ENCODE measurements at places on chromosomes 16 and 17. TPM values are rescaled to one million over a fixed set of nuclear protein-coding genes. Genes with fewer than 3 reads are reported as not detected.

DNA sequence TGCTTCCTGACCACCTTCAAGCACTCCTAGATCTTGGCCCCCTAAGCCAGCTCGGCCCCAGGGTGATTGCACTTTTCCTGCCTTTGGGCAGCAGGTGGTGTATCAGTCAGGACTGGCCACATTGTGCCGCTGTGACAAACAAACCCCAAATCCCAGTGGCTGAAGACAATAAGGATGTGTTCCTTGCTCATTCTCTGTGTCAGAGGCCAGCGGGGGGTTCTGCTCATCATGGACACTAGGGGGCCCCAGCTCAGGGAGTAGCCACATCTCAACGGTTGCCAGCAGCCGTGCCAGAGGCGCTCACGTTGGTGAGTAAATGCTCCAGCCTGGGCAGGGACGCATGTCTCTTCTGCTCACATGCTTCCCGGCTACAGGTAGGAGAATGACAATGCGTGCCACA is 60.4 kb downstream of the ZDHHC7 start:
- no peak for DNase-seq

DNA sequence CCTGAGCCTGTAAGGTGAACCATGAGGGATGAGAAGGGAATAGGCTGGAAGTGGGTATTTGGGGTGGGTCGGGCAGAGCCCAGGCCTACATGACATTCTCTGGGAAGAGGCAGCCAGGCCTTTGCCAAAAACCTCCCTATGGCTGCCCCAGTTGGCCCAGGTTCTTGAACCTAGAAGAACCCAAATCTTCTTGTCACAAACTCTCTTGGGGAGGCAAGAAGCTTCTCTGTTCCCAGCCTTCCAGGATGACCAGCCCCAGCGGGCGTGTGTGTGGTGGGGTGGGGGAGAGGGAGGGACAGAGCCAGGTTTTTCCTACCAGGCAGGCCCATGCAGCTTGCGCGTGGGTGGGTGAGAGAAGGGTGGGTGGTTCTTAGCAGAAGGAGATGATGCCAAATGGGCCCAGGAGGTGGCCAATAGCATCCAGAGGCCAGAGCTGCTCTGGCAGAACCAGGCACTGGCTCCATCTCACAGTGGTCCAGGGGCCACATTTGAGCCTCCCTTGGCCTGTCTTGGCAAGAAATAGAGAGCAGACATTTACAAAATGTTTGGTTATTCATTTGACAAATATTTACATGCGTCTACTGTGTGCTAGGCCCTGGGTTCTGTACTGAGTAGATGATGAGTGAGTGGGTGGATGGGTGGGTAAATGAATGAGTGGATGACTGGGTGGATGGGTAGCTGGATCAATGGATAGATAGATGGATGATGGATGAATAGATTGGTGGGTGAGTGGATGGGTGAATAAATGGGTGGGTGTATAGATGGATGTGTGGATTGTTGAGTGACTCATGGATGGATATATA is 44.3 kb upstream of the PLCG2 start:
- DNase-seq, result no peak

DNA sequence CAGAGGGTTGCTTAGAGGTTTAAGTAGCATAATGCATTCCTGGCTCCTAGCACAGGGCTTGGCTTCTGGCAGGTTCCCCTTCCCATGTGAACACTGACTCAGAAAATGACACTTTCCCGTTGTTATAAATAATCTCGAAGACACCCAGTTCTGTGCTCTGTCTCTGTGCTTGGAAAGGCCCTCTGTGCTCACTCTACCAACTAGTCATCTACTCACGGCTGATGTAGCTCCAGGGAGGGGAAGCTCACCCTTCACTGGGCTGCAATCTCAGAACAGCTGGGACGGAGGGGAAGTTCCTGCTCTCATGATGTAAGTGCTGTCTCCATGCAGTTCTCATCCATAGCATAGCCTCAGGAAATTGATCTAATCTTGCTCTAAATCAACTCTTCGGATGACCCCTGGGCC is 230.5 kb upstream of the ASIC2 start:
- DNase-seq, result no peak

GRCh38 chr17:45437465-45438283 is 5.0 kb upstream of the ARHGAP27 start:
- no peak for DNase-seq

DNA sequence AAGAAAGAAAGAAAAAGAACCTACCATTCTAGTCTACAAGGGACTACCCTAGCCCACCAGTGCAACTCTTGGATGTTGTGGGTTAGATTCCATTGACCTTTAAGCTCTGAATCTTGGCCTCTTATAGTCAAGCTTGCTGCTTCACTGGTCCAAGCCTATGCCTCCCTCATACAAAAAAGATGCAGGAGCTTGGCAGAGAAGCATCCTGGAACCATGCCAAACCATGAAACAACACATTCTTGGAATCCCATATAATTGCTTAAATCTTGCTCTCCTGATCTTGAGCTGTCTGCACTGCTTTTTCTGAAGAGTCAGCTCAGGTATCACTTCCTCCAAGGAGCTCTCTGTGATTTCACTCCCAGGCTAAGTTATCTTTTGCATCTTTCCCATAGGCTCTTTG is 117.9 kb upstream of the GPR139 start:
- DNase-seq, result no peak

DNA sequence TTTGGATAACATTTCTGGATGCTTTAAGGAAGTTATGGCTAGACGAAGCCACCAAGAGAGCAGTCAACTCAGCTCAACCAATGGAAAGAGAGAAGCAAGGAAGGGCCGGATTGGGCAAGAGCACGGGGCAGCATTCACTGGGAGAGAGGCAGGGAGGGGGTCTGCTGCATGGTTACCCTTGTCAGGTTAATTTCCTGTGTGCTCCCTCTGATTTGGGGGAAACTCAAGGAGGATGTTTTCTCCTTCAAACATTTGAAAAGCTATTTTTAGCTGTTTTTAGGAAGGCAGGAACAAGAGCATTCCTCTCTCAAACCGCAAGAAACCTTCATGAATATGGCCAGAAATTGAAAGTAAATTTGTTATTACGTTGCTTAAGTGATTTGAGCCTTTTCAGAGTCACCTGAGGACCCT is 118.5 kb upstream of the ZFHX3 start:
- DNase-seq, result no peak

- DNase-seq, result no peak
Measured at GRCh38 chr16:19696328-19696727, 21.7 kb downstream of the KNOP1 start.

GRCh38 chr17:75566834-75567233 is 20.8 kb upstream of the MYO15B start:
- DNase-seq, result no peak

- DNase-seq, result no peak
Measured at GRCh38 chr17:14813649-14814370, 451.3 kb downstream of the PMP22 start.

DNA sequence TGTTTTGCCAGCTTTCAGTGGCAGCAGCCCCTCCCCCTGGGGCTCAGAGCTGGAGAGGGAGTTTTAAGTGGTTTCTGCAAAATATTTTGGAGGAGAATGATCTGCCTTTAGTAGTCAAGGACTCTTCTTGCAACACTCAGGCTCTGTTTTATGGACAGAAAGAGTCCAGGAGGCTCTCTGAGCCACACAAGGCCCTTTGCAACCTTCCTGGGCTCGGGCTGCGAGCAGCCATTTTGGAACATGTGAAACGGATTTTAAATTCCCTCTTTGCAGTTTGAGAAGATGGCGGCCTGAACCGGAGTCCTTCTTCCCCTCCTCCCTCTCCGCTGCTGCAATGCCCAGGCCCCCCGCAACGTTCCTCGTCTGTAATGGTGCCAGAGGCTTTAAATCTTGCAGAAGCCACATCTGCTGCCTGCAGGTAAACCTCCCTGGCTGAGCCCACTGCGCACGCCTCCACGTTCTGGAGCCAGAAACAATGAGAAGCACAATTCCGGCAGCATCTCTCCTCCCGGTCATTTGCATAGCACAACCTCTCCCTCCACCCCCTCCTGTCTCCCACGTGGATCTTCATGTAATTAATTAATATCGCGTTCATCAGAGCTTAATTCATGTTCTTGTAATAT is 386.1 kb downstream of the SEC14L1 start:
- no peak for DNase-seq

GRCh38 chr16:1109648-1110047 is 13.6 kb upstream of the C1QTNF8 start:
- no peak for DNase-seq

PAQR4 gene
- 15.2 TPM for total RNA-seq

PRAC2 gene
- not detected for total RNA-seq

OR2C1 gene
- not detected for total RNA-seq

TP53TG3B gene
- total RNA-seq, result not detected

PPP1R1B gene
- total RNA-seq, result not detected

MAPT gene
- 0.25 TPM for total RNA-seq

OR3A3 gene
- total RNA-seq, result not detected
